ENCODE measurements at places on chromosomes 5 and 9.

DNA sequence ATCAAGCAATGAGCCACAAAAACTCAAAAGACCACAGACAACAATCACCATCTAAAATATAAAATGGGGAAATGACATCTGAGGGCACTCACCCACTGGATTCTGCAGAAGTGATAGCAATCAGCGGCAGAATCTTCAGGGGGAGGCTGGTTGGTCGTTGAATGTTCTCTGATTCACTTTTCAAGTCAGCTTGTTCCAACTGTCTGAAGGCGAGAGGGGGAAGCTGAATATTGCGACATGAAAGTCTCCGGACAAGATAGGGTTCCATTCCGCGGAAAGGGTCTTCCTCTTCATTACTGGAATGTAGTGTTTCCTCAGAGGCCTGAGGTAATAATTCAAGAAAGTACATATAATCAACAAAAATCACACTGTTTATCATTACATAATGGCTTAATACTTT, 94.9 kb upstream of the PDE4D start:
- DNase-seq = peak; percentile 78

GRCh38 chr9:37501957-37502596, 16.3 kb downstream of the POLR1E start:
- DNase-seq = no peak

- DNase-seq = no peak
These were observed 55.4 kb downstream of the SEMA4D start for GRCh38 chr9:89442501-89442978.

DNA sequence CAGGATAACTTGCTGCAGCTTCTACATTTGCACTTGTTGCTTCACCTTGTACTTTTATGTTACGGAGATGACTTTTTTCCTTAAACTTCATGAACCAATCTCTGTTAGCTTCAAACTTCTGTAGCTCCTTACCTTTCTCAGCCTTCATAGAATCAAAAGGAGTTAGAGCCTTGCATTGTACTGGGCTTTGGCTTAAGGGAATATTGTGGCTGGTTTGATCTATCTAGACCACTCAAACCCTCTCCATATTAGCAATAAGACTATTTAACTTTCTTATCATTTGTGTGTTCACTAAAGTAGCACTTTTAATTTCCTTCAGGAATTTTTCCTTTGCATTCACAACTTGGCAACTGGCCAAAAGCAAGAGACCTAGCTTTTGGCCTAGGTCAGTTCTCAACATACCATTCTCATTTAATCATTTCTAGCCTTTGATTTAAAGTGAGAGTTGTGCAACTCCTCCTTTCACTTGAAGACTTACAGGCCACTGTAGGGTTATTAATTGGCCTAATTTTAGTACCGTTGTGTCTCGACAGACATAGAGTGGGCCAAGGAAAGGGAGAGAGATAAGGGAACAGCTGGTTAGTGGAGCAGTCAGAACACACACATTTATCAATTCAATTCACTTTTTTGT, 63.7 kb downstream of the SHOC1 start:
- DNase-seq = no peak

DNA sequence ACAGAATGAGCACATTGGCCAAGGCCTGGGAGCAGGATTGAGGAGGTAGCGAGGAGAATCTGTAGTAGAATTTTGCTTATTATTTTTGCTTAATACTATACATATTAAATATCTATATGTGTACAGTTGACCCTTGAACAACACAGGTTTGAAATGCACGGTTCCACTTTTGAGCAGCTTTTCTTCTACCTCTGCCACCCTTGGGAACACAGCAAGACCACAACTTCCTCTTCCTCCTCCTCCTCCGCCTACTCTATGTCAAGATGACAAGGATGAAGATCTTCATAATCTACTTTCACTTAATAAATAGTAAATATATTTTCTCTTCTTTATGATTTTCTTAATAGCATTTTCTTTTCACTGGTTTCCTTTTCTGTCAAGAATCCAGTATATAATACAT, 541.4 kb downstream of the KCTD16 start:
- peak; percentile 80 for DNase-seq

DNA sequence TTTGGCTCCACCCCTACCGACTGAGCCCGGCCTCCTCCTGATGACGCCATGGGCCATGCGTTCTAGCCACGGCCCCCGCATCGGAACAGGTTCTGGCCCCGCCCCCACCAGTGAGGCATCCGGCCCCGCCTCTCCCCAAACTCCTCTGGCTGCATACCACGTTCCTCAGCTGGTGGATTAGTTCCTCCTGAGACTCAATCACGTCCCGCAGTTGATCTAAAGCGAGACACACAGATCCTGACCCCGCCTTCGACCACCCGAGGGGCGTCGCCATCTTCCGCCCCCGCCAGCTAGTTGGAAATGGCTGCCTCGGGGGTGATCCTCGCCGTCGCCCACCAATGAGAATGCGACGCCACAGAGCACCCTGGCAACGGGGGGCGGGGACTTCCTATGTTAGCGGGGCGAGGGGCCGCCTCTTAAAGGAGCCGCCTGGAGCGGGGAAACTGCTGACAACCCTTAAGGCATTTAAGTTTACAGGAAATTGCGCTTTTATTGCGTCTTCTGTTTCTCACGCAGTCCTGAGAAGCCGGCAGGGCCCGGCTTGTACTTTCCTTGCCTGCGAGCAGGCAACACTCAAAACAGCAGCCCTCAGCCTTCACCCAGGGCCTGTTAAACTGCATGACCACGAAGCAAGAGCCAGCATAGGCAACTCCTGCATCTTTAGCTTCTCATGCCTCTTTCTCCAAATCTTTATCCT, at the start of gene SPATA24:
TSS of gene SPATA24 (minus strand) at position 303 of the 697 bp plus-strand sequence. CDS start at position 274, 29 bp downstream.
- DNase-seq = peak; percentile 97

- DNase-seq = peak; percentile 76
These were observed 7.0 kb downstream of the PDCL start for GRCh38 chr9:122821278-122821943.

DNA sequence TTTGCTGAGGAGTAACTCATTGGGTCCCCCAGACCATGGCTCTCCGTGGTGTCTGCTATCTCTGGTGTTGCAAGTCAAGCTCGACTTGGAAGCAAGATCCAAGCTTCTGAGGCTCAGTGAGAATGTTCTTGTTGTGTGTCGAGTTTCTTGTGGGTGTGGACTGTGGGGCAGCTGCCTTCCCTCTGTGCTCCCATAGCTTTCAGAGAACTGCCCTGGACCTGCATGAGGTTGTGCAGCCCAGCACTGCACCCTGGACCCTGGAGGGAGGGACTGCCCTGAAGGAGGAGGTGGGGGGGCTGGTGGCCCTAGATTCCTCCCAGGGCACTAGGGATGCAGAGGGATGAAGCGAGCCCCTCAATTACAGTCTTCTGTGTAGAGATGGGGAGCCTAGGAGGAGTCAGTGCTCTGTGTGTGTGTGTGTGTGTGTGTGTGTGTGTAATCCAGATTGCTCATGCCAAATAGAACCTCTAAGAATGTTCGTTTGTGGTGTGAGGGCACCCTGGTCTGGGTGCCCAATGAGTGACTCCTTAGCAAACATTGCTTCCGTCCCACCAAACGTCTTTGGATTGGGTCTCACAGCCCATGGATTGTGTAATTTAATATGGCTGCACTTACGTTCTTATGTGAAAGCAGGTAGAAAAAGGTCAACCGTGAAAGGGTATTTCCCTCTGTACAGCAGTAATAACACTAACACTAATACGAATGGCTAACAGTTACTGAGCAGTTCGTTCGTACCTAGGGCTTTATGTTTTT, 143.3 kb upstream of the LMX1B start:
- no peak for DNase-seq

- no peak for DNase-seq
These were observed 54.9 kb downstream of the WDR41 start for GRCh38 chr5:77437194-77437593.

- DNase-seq = no peak
These were observed 147.8 kb downstream of the MAST4 start for GRCh38 chr5:66744040-66744439.

DNA sequence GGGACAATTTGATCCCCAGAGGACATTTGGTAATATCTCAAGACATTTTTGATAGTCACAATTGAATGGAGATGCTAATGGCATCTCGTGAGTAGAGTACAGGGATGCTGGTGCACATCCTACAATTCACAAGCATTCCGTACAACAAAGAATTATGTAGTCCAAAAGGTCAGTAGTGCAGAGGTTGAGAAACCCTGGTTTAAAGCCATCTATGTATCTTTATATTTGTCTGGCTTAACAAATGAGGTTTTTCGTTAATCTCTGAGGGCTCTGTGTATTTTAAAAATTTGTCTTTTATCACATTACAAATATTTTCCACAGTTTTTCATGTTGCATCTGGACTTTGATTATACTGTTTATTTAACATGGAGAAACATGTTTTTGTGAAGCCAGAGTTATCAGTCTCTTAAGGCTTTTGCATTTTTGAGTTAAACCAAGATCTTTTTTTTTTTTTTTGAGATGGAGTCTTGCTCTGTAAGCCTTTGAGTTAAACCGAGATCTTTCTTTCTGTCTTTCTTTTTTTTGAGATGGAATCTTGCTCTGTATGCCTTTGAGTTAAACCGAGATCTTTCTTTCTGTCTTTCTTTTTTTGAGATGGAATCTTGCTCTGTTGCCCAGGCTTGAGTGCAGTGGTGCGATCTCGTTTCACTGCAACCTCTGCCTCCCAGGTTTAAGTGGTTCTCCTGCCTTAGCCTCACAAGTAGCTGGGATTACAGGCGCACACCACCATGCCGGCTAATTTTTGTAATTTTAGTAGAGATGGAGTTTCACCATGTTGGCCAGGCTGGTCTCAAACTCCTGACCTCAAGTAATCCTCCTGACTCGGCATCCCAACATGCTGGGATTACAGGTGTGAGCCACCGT, 2.8 kb downstream of the HSDL2 start:
- no peak for DNase-seq

- DNase-seq = peak; percentile 66
These were observed 45.4 kb upstream of the MYOT start for GRCh38 chr5:137822158-137822764.

DNA sequence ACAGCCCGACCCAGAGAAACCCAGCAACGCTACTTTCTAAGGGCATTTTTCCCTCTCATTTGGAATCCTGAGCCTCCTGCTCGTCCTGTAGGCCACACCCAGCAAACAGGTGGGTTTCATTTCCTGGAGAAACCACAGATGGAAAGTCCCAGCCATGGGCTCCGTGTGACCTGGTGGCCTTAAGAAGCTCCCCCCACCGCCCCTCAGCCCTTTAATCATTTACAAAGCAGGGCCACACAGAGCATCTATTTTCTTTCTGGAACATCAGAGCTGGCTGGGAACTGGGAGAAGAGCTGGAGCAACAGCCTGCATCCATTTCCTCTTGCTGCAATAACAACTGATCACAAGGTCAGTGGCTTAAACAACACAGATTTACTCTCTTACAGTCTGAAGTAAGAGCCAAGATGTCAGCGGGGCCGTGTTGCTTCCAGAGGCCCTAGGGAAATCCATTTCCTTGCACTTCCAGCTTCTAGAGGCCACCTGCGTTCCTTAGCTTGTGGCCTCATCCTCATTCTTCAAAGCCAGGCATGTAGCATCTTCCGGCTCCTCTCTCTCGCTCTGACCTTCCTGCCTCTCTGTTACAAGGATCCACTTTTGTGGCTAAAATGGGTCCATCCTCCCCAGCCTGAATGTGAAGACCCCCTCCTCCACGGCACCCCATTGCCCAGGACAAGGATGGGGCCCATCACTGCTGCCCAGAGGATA, 40.5 kb downstream of the C9orf50 start:
- no peak for DNase-seq

GRCh38 chr5:141657937-141658545, 6.8 kb upstream of the FCHSD1 start:
- no peak for DNase-seq

GRCh38 chr9:38160613-38161215, 91.7 kb upstream of the SHB start:
- DNase-seq = peak; percentile 62

DNA sequence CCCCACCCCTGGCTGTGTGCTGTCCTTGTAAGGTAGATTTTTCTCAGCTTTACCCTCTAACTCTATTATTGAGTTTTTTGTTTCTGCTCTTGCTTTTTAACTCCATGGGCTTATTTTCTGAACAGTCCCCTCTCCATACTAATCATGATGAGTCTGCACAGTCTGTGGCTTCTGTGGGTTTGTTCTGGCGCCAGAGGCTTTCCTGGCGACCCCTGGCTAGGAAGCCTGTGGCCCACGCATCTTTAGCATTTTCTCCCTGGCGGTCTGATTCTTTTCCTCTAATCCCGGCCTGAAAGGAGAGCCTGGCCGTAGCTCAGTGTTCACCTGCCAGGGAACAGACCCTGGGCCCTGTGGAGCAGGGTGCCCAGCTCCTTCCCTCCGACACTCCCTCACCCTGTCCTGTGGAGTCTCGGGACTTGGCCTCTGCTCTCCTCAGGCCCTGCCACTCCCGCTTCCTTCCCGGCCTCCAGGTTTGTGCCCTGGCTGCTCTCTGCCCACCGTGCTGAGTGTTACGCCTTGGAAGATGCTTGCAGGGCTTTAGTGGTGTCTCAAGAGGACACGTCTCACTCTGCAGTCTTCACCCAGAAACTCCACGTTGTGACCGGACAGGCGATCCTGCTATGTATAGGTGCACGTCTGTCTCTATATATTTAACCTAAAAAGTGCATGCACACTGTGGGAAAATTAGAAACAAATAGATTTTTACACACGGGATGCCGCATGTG, 31.7 kb upstream of the LRRC14B start:
- no peak for DNase-seq

DNA sequence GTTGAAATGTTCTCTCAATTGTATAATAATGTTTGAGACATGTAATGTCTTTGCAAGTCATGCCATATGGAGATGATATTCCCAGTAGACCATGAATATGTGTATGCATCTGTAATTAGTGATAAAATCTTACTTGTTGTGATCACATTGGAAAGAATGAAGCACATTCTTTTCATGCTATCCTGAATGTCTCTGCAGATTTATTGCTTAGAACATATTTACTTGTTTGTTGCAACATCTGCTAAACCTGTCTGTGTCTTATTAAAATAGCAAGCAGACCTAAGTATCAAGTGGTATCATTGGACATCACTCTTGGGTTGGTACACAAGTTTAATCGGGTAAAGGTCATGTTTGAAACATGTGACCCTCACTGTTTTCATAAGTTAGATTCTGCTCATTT, 265.5 kb upstream of the CD180 start:
- DNase-seq = no peak

- DNase-seq = peak; percentile 64
These were observed 33.6 kb downstream of the PRRT1B start for GRCh38 chr9:131578731-131579504.

DNA sequence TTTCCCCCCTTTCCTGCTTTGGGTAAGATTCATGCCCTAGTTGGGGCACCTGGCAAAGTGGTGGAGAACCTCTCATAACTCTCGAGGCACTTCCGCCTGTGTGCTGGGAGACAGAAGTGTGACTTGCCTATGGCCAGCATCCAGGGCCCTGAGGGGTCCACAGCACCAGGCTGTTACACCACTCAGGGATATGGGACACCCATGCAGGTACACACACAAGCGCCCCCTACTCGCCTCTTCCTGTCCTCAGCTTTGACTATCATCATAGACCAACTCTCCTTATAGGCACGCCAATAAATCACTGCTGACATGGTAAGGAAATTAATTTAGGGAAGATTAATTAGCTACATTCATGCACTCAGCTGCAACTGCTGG, 45.4 kb downstream of the SHB start:
- no peak for DNase-seq

GRCh38 chr5:140966293-140967225, at the start of gene PCDHAC2:
Gene PCDHAC2 (plus strand): TSS chr5:140966476. CDS start chr5:140966767, 291 bp downstream.
- DNase-seq = no peak

Measured in Kasumi-1 (cell line).